ENCODE measurements at places on chromosomes 7 and 10. TPM values are rescaled to one million over a fixed set of nuclear protein-coding genes. Genes with fewer than 3 reads are reported as not detected.

DENND10 gene
- total RNA-seq, result 49.4 TPM

CFAP69 gene
- total RNA-seq, result 10.4 TPM

ZNF853 gene
- total RNA-seq, result 4.1 TPM

AKAP9 gene
- 42.6 TPM for total RNA-seq

SLC26A3 gene
- total RNA-seq, result 0.45 TPM

SPDYE9 gene
- not detected for total RNA-seq

NEUROG3 gene
- 0.71 TPM for total RNA-seq

TLX1 gene
- not detected for total RNA-seq

OR13A1 gene
- total RNA-seq, result not detected

NXPH1 gene
- not detected for total RNA-seq

LIPJ gene
- total RNA-seq, result not detected

NSUN6 gene
- 8.9 TPM for total RNA-seq

Data from mesenteric fat pad (tissue), 1 donor.